Nucleus accumbens (tissue), 56 donors: ENCODE measurements at places on chromosomes 6 and 20.

GRCh38 chr6:41723530-41724227 lies 11.7 kb downstream of the TFEB start:
- DNase-seq: peak; percentile 65

- no peak for DNase-seq
Observed at GRCh38 chr20:44129911-44130718, 56.9 kb downstream of the JPH2 start.

GRCh38 chr20:56730996-56731395 lies 101.9 kb downstream of the TFAP2C start:
- no peak for DNase-seq

GRCh38 chr6:43020847-43021246 lies 576 bp upstream of the RRP36 start:
- DNase-seq: no peak

- no peak for DNase-seq
Observed at GRCh38 chr6:106206905-106207304, 118.7 kb downstream of the ATG5 start.

GRCh38 chr6:21915707-21916260 lies 322.2 kb downstream of the SOX4 start:
- no peak for DNase-seq

DNA sequence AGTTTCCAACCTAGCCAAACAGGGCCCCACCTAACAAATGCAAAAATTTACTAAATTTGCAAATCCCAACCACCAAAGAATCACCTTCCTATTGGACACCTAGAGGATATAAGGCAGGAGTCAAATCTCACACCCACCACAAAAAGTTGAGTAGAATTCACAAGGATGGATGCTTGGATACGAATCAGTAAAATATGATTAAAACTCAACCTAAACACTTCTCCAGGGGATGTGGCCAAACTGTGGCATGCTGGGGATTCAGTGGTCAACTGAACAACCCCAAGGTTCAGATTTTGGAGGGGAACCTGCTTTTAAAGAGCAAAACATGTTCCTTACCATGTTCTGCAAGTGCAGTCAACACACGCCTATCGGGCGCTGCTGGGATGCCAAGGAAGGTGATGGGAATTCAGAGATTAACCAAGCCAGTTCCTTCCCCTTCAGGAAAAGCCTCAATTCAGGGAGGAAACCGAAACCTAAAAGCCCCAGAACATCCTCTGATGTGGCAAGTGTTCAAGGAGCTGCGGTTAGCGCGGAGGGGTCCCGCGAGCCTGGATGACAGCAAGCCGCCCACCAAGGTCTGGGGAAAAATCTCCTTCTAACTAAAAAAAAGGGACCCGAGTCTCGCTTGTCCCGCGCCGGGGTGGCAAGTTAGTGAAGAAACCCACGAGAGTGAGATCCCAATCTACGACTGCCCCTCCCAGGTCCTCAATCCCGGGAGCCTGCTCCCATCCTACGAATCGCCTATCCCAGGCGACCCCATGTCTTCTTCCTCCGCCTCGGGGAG lies 902 bp downstream of the SAMHD1 start:
- no peak for DNase-seq

- DNase-seq: no peak
Observed at GRCh38 chr6:120786682-120787081, 547.6 kb downstream of the TBC1D32 start.

- no peak for DNase-seq
Observed at GRCh38 chr6:149855741-149856140, 8.4 kb downstream of the LRP11 start.

GRCh38 chr6:157121897-157122296 lies 201.4 kb downstream of the TMEM242 start:
- DNase-seq: no peak

GRCh38 chr6:75368151-75368779 lies 83.7 kb upstream of the TMEM30A start:
- DNase-seq: no peak

- no peak for DNase-seq
Observed at GRCh38 chr6:37868447-37868825, 48.9 kb downstream of the ZFAND3 start.

GRCh38 chr6:87308970-87309369 lies 13.4 kb upstream of the SMIM8 start:
- DNase-seq: no peak

GRCh38 chr20:6269168-6269873 lies 146.5 kb upstream of the FERMT1 start:
- DNase-seq: no peak

- no peak for DNase-seq
Observed at GRCh38 chr6:125524356-125524755, 222.6 kb upstream of the HDDC2 start.

GRCh38 chr6:75884822-75885221 lies 135.8 kb downstream of the MYO6 start:
- DNase-seq: no peak

GRCh38 chr20:2368621-2369020 lies 12.1 kb upstream of the TGM6 start:
- DNase-seq: no peak

DNA sequence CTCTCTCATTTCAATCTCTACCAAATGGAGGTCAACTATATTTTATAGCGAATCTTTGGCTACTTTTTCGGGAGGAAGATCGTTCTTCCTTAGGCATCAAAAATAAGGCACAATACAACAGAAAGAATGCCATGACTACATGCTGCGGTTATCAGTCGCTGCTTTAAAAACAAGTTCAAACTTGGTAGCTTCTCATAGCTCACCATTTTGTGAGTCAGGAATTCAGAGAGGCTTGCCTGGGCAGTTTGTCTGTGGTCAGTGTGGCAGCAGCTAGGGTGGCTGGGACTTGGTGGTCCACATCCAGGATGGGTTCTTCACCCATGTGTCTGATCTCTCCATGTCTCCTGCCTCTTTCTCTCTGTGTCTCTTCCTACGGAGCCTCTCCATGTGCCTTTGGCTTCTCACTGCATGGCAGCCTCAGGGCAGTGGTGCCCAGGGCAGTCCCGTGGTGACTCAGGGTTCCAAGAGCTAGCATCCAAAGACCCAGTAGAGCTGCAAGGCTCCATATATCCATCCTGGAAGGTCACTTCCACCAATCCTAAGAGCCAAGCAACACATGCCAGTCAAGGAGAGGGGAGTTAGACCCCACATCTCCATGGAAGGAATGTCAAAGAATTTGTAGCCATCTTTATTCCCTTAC lies 10.4 kb downstream of the SCML4 start:
- no peak for DNase-seq

DNA sequence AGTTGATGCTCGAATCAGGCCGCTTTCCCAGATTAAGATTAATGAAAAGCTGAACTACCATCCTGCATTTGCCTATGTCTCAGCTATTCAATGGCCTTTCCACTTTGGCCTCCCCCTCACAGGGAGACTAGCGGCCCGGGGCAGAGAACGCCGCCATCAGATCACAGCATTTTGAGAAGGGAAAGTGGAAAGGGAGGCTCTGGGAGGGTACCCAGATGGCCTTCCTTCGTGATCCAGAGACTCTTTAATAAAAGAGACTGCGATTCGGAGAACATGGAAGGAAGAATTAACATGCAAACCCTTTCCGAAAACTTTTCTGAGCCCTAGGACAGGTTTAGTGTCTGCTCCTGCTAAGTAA lies 533 bp downstream of the MRPS18A start:
- DNase-seq: no peak

- no peak for DNase-seq
Observed at GRCh38 chr6:116254297-116255056, 602 bp upstream of the TSPYL4 start.

GRCh38 chr6:152954443-152954842 lies 28.4 kb downstream of the FBXO5 start:
- no peak for DNase-seq

GRCh38 chr20:1663917-1664316 lies 6.3 kb upstream of the SIRPG start:
- DNase-seq: no peak

GRCh38 chr6:166712286-166713228 lies 85.5 kb upstream of the RPS6KA2 start:
- DNase-seq: no peak

GRCh38 chr6:100704961-100705360 lies 176.2 kb downstream of the ASCC3 start:
- no peak for DNase-seq

DNA sequence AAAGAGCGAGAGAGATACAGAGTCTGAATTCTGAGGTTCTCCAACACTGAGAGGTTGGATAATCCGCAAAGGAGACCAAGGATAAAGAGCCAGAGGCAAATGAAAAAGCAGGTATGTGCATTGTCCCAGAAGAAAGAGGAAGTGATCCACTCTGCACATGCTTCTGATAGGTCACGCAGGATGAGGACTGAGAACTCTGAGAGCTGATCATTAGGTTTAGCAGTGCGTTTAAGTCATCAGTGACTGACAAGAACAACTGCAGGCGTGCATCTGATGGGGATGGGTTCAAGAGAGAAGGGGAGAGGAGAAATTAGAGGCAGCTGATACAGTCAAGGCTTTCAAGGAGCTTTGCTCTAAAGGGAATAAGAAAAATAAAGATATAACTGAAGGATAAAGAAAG lies 301.2 kb upstream of the SGK1 start:
- no peak for DNase-seq

GRCh38 chr6:135085700-135086413 lies 31.2 kb upstream of the HBS1L start:
- DNase-seq: no peak

DNA sequence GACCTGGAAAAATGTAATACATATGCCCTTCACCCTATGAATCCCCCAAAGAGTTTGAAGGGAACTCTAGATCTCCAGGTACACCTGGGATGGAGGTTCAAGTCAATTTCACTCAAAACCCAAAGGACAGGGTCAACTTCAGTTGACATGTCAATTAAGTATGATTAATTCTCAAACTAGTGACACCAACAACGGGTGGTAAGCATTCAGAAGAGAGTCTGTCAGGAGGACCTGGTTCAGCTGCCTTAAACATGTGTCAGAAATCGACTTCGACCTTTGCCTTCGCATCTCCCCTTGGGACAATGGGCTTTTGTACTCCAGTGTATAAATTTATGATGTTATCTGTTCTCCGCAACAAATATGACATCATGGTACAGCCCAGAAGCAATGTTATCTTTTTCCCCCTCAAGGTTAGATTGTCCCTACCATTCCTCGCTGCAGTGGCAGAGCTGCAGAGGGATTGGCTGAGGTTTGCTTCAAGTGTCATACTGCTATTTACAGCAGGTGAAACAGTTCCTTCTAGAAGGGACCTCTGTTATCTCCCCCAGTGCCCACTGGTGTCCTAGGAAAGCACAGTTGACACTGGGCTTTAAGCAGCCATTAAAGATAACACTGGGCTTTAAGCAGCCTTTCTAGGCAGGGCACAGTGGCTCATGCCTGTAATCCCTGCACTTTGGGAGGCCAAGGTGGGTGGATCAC lies 94.7 kb upstream of the SNX9 start:
- DNase-seq: no peak

- DNase-seq: no peak
Observed at GRCh38 chr20:63624486-63624885, 2.4 kb downstream of the GMEB2 start.

- DNase-seq: peak; percentile 30
Observed at GRCh38 chr20:32155017-32155981, 45.8 kb downstream of the TM9SF4 start.

DNA sequence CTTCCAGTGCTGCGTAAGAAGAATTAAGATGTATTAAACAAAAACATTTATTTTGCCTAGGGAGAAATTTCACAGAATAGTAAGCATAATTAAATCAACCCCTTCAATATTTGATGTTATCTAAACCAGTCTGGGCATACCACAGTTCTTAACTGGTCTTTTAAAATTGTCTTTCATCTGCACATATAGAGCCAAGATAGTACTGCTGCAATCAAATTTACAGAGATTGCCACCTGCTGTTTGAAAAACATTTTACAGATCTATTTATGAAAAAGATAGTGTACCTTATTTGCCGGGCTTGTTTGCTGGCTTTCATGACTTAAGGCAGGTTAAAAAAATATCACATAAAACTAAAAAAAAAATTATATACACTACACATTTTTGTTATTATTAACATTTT lies 323.2 kb downstream of the ADGRB3 start:
- no peak for DNase-seq

DNA sequence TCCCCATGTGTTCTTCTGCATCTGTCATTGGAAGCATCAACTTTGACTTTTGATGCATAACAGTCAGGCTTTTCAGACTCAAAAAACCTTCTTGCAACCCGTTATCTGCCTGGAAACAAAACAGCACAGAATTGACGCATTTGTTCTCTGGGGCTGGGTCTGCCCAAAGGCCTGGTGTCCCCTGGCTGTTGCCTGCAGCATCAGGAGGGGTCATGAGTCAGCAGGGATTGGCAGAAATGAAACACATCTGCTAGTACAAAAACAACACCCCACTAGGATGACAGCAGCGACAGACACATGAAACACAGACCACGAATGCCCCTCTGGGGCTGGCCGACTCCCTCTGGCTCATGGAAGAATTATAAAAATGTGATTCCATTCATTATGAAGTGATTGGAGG lies 157.6 kb upstream of the INSM1 start:
- DNase-seq: no peak

DNA sequence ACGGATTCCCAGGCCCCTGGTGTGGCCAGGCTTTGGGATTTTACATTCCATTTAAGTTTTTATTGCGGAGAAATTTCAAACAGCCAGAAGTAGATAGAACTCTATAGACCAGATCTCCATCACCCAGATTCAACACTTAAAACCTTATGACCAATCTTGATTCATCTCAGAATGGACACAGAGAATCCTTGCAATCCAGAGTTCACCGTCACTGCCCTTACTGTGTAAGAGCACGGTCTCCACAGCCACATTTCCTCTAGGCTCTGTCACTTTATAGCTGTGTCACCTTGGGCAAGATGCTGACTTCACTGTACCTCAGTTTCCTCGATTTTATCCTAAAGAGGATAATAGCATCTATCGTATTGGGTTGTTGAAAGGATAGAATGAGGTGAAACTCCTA lies 979 bp downstream of the ZNF133 start:
- DNase-seq: no peak

DNA sequence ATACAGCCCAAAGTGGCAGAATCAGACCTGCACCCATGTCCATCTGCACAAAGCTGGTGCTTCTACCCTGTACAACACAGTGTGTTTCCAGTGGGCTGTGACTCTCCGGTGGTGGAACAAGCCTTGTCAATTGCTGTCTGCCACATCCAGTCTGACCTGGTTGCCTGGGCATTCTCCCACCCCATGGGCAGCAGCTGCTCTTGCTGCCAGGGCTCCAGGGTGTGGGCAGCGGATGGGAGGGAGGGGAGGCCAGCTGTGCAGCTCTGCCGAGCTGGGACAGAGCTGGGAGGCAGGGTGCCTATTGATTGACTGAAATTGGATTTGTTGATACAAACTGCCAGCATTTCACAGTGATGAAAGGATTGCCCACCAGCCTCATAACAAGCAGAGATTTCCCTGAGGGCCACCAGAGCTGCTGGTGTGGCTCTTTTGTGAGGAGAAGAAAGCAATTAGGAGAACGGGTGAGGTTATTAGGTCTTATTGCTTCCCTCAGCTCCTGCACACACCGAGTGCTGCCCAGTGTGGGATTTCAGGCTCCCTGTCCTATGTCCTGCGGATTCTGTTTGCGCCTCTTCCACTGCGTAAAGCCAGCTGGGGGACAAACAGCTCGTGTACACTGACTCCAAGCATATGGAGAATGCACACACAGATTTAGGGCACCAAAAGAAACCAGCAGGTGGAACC lies 150.8 kb downstream of the NRN1 start:
- DNase-seq: no peak

GRCh38 chr20:12976720-12977309 lies 32.0 kb upstream of the SPTLC3 start:
- no peak for DNase-seq

- no peak for DNase-seq
Observed at GRCh38 chr6:34888514-34888856, 570 bp upstream of the ANKS1A start.

- no peak for DNase-seq
Observed at GRCh38 chr6:167146135-167146534, 11.6 kb downstream of the GPR31 start.
